ENCODE measurements at places on chromosomes 12 and 14. TPM values are rescaled to one million over a fixed set of nuclear protein-coding genes. Genes with fewer than 3 reads are reported as not detected.

Gene RDH16
- total RNA-seq: 0.16 TPM

DNA sequence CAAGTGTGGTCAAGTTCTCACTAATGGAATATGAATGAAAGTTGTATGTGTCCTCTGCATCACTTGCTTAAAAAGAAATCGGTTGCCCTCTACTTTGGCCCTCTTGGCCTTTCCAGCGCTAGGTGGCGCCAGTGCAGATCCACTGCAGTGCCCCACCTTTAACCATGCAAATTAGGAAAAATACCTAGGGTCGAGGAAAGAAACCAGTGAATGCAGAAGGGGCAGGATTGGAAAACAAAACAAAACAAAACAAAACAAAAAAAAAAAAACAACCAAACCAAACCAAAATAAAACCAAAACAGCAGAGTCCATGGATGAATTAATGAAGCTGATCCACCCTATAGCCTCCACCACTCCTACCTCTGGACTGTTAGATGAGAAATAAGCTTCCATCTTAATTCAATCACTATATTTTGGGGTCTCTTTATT, 12.9 kb upstream of the NEMF start:
- DNase-seq: no peak

- DNase-seq: no peak
Measured at GRCh38 chr12:72057330-72057914, 118.8 kb downstream of the TPH2 start.

DNA sequence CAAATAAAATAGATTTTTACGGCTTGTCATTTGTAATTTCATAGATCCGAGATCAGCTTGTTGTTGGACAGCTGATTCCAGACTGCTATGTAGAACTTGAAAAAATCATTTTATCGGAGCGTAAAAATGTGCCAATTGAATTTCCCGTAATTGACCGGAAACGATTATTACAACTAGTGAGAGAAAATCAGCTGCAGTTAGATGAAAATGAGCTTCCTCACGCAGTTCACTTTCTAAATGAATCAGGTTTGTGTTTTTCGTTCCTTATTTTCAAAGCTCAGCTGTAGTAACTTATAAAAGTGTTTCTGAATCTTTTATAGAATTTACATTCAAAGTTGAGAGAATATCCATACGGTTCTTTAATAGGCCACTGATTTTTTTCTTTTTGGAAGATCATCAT, 89.1 kb downstream of the LRRK2 start:
- DNase-seq: no peak

Gene TMCC3
- not detected for total RNA-seq

Gene DNAI7
- not detected for total RNA-seq

- DNase-seq: no peak
Measured at GRCh38 chr14:36505892-36506731, 13.9 kb downstream of the NKX2-1 start.

- no peak for DNase-seq
Measured at GRCh38 chr14:74846968-74847665, 28.8 kb downstream of the PROX2 start.

Gene NTN4
- 670 TPM for total RNA-seq

DNA sequence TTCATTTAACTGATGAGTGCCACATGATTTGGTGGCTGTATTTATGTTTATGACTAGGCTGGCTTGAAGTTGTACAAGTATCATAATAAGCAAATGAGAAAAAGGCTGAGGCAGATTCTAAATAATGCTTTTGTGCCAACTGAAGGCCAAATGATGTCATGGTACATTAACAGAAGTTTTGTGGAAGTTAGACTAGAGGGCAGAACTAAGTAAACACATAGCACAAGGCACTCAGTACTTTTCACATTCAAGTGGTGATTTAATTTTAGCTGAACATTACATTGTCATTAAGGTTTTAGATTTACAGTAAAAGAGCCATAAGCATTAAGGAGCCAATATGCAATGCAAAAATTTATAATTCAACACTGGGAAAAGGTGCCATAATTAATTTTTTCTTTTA, 21.1 kb downstream of the PPP1CC start:
- DNase-seq: no peak

Gene GPR65
- total RNA-seq: not detected

Measured in osteocyte (in vitro differentiated cells).